ENCODE measurements at places on chromosomes 6 and 20. TPM values are rescaled to one million over a fixed set of nuclear protein-coding genes. Genes with fewer than 3 reads are reported as not detected.

COX4I2 gene
- not detected for total RNA-seq

- DNase-seq = no peak
Observed at GRCh38 chr6:16568128-16568527, 193.1 kb downstream of the ATXN1 start.

GRCh38 chr6:140427842-140428241 is 1053.4 kb upstream of the CITED2 start:
- DNase-seq = peak; percentile 14

MYMX gene
- not detected for total RNA-seq

LY6G5C gene
- 0.97 TPM for total RNA-seq

Measured in H4 (cell line).